Left lung (tissue), 14 donors: ENCODE measurements at places on chromosomes 2 and 18. TPM values are rescaled to one million over a fixed set of nuclear protein-coding genes. Genes with fewer than 3 reads are reported as not detected.
A peak's percentile ranks its signal among the peaks of the same experiment; 100 is the strongest.

TSPYL6 gene
- not detected for total RNA-seq

ABHD1 gene
- total RNA-seq: not detected

RPRD1A gene
- 37.3 TPM for total RNA-seq

C1D gene
- 21.2 TPM for total RNA-seq

SIX3 gene
- not detected for total RNA-seq

EML6 gene
- 0.73 TPM for total RNA-seq

MAPRE3 gene
- total RNA-seq: 23.5 TPM

DYSF gene
- total RNA-seq: 24.5 TPM

SERPINB7 gene
- 0.32 TPM for total RNA-seq

FOSL2 gene
- total RNA-seq: 114 TPM

AMER3 gene
- total RNA-seq: not detected

ASPRV1 gene
- 0.73 TPM for total RNA-seq

DAW1 gene
- total RNA-seq: 7.7 TPM

DNA sequence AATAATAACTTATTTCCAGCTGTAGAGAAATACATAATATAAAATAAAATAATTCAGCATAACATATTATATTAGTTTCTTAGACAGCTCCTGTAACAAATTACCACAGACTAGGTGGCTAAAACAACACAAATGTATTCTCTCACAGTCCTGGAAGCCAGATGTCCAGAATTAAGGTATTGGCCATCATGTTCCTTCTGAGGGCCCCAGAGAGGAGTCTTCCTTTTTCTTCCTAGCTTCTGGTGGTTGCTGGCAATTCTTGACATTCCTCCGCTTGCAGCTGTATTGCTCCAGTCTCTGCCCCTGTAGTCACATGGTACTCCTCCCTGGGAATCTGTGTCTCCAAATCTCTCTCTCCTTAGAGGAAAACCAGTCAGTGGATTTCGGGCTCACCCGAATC lies 146.8 kb downstream of the RBM43 start:
- no peak for DNase-seq

GRCh38 chr2:144950899-144951560 lies 431.1 kb upstream of the ZEB2 start:
- DNase-seq: no peak

DNA sequence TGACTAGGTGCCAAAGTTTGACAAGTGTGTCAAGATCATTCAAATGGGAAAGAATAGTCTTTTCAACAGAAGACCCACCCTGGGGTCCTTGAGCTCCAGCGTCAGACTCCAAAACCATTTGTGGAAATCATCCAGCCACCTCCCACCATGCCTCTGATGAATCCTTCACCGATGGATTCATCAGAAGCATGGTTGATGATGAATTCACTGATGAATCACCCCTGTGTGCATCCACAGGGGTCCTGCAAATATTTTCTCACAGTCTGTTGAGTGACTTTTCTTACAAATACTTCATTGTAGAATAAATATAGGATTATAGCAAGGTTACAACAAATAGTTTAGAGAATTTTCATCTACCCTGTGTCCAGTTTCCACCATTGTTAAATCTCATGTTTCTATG lies 4.3 kb downstream of the UGT1A9 start:
- DNase-seq: no peak

GRCh38 chr18:711310-711656 lies 1.1 kb downstream of the ENOSF1 start:
- no peak for DNase-seq

DNA sequence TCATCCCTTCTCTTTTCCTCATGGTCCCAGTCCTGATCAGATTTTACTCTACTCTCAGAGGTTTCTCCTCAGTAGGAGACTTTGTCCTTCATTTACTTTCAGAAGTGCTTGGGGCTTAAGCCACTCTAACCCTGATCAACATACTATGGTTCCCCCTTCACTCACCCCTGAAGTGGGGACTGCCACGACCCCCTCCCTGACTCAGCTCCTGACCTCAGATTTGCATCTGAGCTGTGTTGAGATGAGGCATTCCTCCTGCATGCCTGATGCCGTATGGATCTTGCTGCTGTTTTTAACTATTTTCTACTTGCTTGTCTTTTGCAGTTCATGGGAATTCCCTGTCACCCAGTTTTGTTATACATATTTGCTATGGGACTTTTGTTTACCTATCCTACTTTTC lies 306.7 kb upstream of the CHST9 start:
- no peak for DNase-seq

DNA sequence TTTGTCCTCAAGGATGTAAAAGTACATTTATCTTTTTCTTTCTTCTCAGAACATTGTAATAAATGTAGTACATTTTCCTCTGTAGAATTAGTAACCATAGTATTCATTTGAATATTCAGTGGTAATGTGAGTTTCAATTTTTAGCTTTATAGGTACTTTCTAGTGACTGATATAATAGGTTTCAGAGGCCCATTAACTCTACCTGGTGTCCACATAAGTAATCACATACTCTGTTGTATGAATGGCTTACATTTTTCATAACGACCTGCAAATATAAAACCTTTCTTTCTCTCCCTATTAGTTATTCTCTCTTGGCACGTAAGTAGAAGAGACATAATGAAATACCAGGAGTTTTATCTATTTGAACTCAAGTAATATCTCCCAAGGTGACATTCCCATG lies 1017.6 kb downstream of the DPP10 start:
- no peak for DNase-seq

GRCh38 chr18:63073481-63073880 lies 246.1 kb downstream of the BCL2 start:
- DNase-seq: no peak

DNA sequence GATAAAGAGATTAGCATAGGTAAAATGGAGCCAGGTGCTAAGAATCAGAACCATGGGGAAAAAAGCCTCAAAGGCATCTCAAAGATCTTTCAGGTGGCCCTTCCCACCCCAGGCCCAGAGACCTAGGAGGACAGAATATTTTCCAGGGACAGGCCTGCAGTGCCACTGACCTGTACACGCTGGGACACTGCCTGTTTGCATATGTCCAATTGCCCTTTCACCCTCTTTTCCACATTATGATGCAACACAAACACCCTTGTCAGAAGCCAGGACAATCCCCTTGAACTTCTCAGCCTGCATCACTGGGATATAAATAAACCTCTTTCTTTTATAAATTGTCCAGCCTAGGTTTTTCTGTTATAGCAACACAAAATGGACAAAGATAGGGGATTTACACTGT lies 419.1 kb downstream of the TRIB2 start:
- peak; percentile 8 for DNase-seq

- DNase-seq: peak; percentile 89
Measured at GRCh38 chr2:171522052-171522787, at the start of gene CYBRD1. CYBRD1 (plus strand) TSS chr2:171522474; CDS start chr2:171522546, 72 bp downstream.

- no peak for DNase-seq
Measured at GRCh38 chr2:171630812-171631626, 56.2 kb upstream of the DYNC1I2 start.

GRCh38 chr2:44616667-44617155 lies 255.0 kb downstream of the CAMKMT start:
- DNase-seq: peak; percentile 50

DNA sequence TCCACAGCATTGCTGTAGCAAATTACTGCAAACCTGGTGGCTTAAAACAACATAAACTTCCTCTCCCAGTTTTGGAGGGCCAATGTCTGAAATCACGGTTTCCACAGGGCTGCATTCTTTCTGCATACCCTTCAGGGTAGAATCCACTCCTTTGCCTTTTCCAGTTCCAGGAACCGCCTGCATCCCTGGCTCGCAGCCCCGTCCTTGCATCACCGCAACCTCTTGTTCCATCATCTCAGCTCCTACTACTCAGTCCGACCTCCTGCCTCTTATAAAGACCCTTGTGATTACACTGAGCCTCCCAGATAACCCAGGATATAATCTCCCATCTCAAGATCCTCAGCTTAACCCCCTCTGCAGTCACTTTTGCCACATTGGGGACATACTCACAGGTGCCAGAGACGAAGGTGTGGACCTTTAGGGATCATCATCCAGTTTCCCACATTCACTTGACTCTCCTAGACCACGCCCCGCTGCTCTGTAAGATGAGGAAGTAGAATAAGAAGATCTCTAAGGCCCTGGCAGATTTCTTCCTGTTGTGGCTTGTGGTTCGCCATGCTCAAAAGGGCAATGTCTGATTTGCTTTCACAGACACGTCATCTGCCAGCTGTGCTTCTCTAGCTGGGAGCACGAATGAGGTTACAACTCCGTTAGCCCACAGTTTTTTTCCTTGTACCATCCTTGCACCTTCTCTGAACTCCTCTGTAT lies 103.6 kb upstream of the AGAP1 start:
- DNase-seq: no peak

DNA sequence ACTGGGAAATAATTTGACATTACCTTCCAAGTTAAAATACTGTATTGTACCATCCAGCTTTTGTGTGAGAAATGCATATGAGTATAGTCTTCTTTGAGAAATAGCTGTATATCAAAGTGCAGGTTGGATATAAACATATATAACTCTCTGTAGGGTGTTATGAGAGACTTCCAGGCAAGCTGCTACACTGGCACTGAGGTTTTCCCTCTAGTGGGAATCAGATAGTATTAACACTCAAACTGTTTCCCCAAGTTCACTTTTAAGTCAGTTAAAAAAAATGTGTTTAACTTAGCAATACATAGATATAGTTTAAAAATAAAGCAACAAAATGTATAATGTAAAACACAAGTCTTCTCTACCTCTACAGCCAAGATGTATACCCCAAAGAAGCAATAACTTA lies 368.4 kb upstream of the SLC8A1 start:
- no peak for DNase-seq

DNA sequence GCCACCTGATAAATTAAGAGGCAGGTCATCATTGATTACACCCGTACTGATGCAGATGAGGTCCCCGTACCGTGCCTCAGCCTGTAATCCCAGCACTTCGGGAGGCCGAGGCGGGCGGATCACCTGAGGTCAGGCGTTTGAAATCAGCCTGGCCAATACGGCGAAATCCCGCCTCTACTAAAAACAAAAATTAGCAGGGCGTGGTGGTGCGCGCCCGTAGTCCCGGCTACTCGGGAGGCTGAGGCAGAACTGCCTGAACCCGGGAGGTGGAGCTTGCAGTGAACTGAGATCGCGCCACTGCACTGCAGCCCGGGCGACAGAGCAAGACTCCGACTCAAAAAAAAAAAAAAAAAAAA lies 683 bp upstream of the ENOSF1 start:
- no peak for DNase-seq

DNA sequence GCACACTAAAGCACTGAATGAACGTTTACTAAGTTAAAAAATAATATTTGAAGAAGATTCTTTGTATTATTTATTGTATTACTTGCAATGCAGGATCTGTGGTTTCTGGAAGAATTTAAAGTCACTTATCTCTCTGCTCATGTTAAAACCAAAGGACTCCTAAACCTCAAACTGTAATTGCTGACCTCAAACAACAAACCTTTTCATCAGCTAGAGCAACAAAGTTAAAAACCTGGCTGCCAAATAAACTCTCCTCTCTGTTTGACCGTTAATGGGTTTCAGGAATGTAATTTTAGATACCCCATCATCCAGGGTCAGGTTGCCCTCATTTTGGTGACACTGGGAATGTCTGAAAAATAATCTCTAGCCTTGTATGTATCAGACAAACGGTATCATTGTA lies 239.1 kb downstream of the TGIF1 start:
- DNase-seq: no peak

DNA sequence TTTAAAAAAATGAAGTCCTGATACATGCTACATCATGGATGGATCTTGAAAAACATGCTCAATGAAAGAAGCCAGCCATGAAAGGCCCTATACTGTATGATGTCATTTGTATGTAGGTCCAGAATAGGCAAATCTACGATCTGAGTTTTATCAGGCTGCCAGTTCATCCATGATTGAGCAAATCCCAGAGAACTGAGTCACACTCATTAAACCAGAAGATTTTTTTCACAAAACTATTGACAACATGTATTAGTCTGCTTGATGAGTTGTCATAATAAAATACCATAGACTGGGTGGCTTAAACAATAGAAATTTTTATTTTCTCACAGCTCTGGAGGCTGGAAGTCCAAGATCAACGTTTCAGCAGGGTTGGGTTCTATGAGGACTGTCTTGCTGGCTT lies 130.7 kb downstream of the MREG start:
- DNase-seq: no peak

DNA sequence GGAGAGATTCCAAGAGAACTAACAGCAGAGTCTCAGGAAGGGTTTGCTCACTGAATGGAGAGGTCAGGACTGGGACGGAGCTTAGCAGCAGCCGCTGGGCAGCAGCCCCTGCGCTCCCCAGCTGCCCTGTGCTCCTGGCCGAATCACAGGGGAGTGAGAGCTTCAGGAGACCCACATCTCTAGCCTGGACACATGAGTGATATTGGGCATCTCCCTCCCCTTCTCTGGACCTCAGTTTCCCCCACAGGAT lies 511 bp downstream of the MATN3 start:
- no peak for DNase-seq

GRCh38 chr2:190379249-190379964 lies 28.7 kb upstream of the MFSD6 start:
- no peak for DNase-seq

- DNase-seq: no peak
Measured at GRCh38 chr2:50402654-50402960, 629.3 kb downstream of the NRXN1 start.

GRCh38 chr2:9565436-9566153 lies 10.0 kb upstream of the ADAM17 start:
- DNase-seq: no peak

DNA sequence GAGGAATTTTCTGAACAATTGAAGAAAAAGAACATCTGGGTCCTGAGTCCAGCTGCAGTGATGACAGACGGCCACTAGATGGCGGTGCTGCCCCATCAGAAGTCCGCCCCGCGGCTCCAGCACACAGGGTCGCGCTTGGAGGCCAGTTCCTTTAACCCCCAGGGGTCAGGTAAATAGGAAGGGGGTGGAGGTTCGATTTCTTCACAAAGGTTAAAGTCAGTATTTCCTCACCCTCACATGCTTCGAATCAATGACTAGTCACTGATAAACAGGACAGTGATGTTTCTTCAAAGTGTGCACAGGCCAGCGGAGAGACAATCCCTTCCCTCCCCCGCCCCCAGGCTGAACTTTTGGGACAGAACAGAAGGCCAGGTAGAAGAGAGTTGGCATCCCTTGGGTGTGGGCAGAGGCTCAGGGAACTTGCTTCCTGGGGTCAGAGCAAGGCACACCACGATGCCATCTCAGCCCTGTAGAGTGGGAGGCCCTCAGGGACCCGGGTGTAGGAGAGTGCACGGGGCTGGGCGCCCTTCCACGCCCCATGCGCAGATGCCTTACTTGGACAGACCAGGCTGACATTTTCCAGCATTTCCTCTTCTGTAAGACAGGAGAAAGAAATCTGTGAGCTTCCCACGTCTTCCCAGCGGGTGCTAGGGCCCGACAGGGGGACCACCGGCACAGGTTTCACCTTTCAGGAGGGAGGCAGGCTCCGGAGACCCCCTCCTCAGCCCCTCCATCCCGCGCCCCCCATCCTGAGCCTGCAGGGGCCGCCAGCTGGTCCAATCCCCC lies 722 bp downstream of the APOB start:
- peak; percentile 53 for DNase-seq

- DNase-seq: no peak
Measured at GRCh38 chr2:40034801-40035200, 255.7 kb upstream of the THUMPD2 start.
